ENCODE measurements at places on chromosomes 4 and X. TPM values are rescaled to one million over a fixed set of nuclear protein-coding genes. Genes with fewer than 3 reads are reported as not detected.

The UGT2B11 gene
- not detected for total RNA-seq

DNA sequence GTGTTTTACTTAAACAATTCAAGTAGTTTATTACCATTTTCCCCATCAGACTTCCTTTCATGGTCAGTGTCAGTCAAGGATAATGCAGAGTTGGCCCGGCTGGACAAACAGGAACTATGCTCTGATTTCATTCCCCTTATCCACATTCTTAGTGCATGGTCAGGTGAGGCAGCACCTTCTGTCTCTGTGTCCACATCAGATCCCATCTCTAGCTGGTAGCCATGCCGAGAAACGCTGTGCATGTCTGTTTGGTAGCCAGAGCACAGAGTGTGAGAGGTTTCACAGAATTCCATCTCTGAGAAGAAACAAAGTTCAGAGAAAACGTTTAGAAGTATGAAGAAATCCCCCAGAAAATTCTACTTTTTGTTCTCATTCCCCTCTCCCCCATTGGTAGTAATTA, 423.7 kb upstream of the TEX13C start:
- no peak overlapping the region for H3K4me3 ChIP-seq
- no peaks in the 10 kb centered on the region for H3K27me3 ChIP-seq
- H3K36me3 ChIP-seq: no peaks in the 10 kb centered on the region
- H3K4me1 ChIP-seq: no peaks in the 10 kb centered on the region

- H3K4me1 ChIP-seq: no peaks in the 10 kb centered on the region
- no peaks in the 10 kb centered on the region for H3K36me3 ChIP-seq
- no peak for DNase-seq
- no peaks in the 10 kb centered on the region for H3K27me3 ChIP-seq
- H3K4me3 ChIP-seq: no peak overlapping the region
- no peak overlapping the region for H3K27ac ChIP-seq
These were observed 43.1 kb upstream of the RPS6KA3 start for GRCh38 chrX:20309806-20310205.

DNA sequence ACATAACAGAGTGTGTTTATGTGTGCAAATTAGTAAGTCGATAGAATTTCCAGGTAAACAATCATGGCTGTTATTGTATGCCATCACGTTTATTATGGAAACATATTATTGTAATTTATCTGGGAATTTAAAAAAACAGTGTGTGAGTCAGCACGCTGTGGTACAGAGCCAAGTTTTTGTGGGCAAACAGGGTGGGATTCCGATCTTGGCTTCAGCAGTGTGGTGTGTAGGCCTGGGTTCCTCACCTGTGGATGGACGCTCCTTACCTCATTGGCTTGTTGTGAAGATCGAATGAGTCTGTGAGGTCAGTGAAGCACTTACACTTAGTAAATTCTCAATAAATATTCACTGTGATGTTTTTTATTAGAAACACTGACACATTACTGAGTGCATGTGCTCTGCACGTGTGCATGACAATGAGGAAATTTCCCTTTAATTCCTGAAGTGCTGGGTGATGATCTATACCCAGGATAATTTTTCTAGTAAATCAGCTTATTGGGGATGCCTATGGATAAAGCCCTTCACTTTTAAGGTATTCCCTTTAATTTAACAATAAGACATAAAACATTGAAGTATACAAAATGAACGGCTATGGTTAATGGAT, 36.4 kb downstream of the SLIT2 start:
- no peaks in the 10 kb centered on the region for H3K27me3 ChIP-seq
- peak overlapping the region; percentile 89 for H3K27ac ChIP-seq
- no peak overlapping the region for H3K4me3 ChIP-seq
- no peaks in the 10 kb centered on the region for H3K36me3 ChIP-seq
- peak; percentile 72 for DNase-seq

DNA sequence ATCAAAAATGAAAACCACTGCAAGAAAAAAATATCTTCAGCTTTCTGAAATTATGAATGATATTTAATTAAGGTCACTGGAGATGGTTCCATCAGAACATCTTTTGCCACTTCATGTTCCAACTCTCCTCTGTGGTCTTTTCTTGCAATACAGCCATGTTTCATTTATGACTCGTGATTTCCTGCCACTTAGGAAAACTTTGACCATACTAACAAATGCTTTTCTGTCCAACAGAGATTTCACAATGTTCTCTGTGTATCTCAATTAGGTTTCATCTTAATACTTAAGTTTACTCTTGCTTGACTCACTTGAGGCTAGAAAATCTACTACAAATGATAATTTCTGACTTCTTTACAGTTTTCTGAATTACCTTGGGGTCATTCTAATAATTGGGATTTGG, 330.9 kb downstream of the CXXC4 start:
- H3K27me3 ChIP-seq: no peaks in the 10 kb centered on the region

DNA sequence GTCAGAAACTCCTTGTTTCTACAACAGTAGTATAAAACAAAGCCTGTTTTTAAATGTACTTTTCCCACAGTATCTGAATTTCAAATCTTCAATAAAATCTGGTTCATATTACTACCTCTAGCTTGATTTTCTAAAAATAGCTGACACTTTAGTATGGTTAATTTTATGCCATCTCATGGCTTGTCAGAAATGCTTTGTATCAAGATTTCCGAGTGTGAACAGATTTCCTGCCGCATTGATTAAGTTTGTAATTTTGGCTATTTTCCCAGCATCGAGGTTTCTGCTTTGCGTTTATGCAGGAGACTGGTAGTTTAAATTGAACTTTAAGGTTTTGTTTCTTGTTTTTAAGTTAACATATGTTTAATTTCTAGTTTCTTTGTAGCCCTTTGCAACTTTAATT, 44.2 kb downstream of the CLCN3 start:
- no peaks in the 10 kb centered on the region for H3K27me3 ChIP-seq
- H3K36me3 ChIP-seq: peaks cover 2% of the 10 kb centered on the region
- H3K27ac ChIP-seq: peak overlapping the region; percentile 76
- peak; percentile 72 for DNase-seq

DNA sequence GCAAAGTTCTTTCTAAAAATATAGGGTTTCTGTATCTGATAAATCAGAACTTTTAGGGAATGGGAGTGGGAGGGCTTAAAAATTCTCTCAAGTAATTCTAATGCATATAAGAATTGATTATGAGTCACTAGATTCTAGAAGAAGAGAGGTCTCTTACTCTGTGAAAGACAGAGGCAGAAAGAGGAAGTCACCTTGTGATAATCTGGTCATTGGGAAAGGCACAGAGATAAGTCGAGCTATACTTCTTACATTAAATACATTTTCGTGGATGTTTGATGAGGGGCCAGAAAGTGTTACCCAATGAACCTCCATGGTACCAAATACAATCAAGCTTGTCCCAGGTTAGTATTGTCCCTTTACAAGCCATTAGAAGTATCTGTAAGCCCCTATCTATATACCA, 134.4 kb downstream of the MAD2L1 start:
- DNase-seq: no peak
- no peaks in the 10 kb centered on the region for H3K36me3 ChIP-seq
- no peaks in the 10 kb centered on the region for H3K27me3 ChIP-seq
- no peaks in the 10 kb centered on the region for H3K4me1 ChIP-seq
- H3K4me3 ChIP-seq: no peak overlapping the region
- H3K27ac ChIP-seq: no peak overlapping the region

DNA sequence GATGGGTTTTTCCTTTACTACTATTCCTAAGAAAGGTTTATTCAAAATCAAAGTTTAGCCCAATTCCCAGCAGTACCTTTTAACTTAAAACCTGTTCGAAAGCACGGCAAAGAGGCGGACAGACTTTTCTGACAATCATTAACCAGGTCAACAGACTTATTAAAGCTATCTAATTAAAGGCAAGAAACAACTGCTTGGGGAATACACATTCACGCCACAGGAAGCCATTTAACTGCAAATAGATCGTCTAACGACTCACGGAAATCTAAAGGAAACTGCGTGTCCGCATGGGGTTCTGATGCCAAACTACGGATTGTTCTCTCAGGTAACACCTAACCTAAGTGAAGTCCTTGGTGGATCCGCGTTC, 663 bp upstream of the USP53 start:
- H3K4me1 ChIP-seq: peaks cover 46% of the 10 kb centered on the region
- H3K27me3 ChIP-seq: no peaks in the 10 kb centered on the region
- peak overlapping the region; percentile 58 for H3K4me3 ChIP-seq
- peak overlapping the region; percentile 96 for H3K27ac ChIP-seq

GRCh38 chr4:147589586-147589985, 27.6 kb upstream of the TMEM184C start:
- no peak overlapping the region for H3K27ac ChIP-seq
- no peaks in the 10 kb centered on the region for H3K27me3 ChIP-seq
- DNase-seq: no peak
- no peak overlapping the region for H3K4me3 ChIP-seq
- H3K4me1 ChIP-seq: no peaks in the 10 kb centered on the region
- H3K36me3 ChIP-seq: no peaks in the 10 kb centered on the region

The EPGN gene
- total RNA-seq: not detected

All from endothelial cell of umbilical vein (primary cell).